Ammon's horn (tissue), 1 donor: ENCODE measurements at places on chromosomes 11 and 22.
A peak's percentile ranks its signal among the peaks of the same experiment; 100 is the strongest.

DNA sequence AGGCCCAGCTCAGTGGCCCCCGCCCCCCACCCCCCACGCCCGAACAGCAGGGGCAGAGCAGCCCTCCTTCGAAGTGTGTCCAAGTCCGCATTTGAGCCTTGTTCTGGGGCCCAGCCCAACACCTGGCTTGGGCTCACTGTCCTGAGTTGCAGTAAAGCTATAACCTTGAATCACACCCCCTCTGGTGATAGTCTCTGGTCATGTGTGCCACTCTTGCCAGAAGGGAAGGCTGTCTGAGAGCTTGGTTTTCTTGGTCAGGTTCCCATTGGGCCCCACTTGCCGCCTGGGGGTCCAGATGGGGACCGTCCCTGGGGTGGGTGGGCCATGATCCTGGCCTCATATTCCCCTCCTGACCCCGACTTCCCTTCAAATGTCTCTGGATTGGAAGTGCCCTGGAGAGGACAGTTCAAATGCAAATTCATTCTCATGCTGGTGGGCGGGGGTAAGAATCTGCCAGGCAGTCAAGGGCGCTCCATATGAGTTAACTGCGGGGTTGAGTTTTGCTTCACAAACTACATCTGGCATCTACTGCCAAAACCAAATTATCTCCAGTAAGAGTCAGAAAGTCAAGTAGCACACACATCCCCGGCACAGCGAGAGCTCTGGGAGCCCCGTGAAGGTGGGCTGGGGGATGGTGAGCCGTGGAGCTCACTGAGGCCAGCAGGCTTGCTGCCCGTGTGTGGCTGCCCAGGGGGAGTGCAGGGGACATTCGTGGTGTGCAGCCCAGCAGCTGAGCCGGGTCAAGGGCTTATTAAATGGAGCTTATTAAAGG, 35.7 kb downstream of the B3GAT1 start:
- DNase-seq: no peak

- peak; percentile 11 for DNase-seq
Observed at GRCh38 chr11:34891611-34892010, 24.6 kb downstream of the APIP start.

DNA sequence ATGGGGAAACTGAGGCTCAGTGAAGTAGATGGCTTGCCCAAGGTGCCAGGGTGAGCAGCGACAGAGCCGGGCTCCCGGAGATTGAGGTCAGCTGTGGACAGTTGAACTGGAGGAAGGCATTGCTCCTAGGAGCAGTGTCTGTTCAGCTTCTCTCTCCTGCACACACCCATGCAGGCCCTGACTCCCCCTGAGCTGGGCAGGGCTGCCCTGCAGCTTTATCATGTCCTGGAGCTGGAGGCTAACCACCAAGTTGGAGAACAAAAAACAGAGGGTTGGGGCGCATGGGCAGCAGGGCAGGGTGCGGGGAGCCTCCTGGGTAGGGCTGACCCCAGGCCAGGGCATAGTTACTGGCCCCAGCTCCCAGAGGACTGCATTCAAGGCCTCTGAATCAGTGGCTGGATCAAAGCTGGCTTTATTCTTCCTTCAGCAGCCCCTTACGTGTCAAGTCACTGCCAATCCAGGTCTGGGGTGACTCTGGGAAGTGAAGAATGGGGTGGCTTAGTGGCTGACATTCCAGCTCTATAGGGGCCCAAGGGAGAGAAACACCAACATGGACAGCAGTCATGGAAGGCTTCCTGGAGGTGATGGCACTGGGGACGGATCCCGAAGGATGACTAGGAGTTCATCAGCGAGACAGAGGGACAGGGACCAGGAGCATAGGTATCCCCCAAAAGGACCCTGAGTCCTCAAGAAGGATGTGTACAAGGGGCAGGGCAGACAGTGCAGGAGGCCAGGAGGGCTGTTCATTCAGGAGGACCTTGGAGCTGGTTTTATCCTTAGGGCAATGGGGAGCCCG, 83.8 kb downstream of the CACNA1I start:
- no peak for DNase-seq

DNA sequence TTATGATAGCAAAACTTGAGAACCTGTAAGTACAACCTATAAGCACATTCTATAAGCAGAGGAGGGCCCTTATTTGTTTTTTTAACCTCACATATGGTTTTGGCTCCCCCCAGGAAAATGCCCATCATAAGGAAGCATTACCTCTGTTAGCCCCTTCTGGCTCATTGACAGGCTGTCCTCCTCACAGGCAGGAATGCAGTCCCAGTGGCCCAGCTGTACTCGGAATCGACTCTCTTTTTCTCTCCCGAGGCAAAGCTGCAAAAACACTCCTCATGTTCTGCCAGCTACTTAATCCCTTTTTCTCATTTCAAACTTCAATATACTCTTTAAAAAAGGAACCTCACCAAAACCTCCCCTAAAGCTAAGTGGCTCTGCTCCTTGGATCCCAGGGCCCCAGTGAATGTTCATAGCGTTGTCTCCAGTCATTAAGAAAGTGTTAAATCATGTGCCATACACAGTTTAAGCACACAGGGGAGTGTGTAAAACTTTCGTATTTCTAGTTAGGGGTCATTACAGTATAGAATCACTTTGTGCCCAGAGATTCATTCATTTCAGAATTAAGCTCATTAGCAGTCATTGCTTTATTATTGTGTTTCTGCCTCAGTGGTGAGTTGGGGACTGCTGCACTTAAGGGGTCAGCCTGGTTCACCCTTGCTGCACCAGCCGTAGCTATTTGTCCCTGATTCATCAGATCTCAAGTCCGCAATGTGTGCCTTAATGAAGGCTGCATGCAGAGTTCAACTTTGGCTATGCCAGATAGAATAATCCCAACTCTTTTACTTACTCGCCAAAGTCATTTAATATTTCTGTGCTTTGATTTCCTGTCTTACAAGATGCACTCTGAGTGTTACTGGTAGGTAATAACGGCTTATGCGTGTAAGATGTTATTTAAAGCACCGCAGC, 57.6 kb downstream of the JRKL start:
- no peak for DNase-seq

- DNase-seq: peak; percentile 15
Observed at GRCh38 chr11:120894202-120894985, 129.5 kb upstream of the TBCEL start.

DNA sequence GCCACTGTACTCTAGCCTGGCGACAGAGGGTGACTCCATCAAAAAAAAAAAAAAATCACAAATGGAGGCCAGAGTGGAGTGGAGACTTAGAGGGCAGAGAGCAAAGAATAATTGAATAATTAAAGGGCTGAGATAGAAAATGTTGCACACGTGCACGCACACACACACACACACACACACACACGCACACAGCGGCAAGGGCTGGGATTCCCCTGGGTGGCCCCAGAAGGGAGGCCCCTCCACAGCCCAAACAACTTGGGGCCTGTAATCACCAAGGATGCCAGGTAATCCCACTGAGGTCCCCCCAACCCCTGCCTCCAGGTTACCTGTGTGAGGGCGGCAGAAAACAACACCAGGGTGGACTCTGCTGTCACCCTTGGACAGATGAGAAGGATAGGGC, 12.0 kb upstream of the DGKZ start:
- no peak for DNase-seq

DNA sequence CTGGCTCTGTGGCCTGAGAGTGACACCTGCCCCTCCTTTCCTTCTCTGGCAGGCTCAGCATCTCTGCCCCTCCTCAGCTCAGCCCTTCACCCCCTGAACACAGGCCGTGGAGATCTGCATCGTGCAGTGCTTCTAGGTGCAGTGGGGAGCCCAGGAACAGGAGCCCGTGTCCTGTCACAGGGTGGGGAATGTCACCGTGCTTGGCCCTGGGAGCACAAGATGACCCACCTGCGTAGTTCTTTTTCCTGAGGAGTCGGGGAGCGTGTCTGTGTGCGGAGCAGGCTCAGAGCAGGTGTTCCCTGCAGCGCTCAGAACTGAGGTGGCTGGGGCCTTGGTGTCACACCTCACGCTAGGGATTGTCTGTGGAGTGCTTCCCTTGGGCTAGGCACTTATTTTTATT, 10.6 kb downstream of the TBC1D22A start:
- DNase-seq: no peak

DNA sequence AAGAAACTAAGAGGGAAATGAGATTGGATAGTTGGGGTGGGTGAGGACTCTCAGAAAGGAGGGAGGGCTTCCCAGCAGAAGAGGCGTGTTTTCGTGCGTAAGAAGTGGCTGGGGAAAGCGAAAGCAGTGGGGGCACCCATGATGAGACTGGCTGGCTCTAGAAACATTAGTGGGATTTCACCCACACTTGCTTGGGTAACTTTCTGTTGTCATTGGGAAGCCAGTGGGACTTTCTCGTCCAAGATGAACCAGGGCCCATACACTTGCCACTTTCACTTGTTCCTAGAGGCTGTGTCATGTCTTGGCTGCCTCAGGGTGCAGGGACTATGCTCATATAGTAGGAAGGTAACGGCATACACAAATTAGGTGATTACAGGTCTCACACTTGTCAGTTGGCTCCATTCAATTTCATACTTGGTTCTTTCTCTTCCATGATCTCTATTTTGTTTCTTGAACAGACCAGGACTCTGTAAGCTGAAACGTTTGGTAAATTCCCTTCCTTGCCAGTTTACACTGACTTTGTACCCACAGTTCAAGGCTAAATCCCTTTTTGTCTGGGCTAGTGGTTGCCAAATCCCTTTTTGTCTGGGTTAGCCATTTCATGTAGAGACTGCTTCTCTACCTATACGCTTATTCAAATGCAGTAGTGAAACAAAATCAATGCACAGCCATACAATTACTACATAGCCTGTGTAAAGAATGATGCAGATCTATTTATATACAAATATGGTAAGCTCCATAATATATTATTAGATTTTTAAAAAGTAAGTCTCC, 42.0 kb upstream of the CXCR5 start:
- no peak for DNase-seq

GRCh38 chr22:47219789-47220188, 457.3 kb downstream of the TBC1D22A start:
- DNase-seq: no peak

GRCh38 chr22:32949391-32950173, 108.6 kb downstream of the SYN3 start:
- DNase-seq: no peak

GRCh38 chr22:44164031-44164430, 16.7 kb upstream of the PARVG start:
- no peak for DNase-seq

GRCh38 chr11:110488446-110488845, 58.7 kb downstream of the FDX1 start:
- DNase-seq: no peak

DNA sequence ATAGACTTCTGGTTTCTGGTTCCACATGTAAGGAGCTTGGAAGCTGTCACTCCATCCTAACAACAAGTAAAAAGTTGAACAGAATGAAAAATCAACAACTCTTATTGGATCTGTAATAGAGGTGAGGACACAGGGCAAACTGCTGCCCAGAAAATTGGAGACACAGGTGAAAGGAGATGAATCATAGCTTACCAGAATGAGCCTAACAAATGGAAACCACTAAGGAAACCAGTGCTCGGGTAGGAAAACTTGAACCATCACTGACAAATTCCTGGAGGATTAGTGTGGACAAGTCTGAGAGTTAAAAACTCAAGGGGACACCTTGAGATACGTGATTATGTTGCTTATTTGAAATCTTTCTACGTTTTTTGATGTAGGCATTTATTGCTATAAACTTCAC, 52.1 kb downstream of the GDPD4 start:
- DNase-seq: no peak

DNA sequence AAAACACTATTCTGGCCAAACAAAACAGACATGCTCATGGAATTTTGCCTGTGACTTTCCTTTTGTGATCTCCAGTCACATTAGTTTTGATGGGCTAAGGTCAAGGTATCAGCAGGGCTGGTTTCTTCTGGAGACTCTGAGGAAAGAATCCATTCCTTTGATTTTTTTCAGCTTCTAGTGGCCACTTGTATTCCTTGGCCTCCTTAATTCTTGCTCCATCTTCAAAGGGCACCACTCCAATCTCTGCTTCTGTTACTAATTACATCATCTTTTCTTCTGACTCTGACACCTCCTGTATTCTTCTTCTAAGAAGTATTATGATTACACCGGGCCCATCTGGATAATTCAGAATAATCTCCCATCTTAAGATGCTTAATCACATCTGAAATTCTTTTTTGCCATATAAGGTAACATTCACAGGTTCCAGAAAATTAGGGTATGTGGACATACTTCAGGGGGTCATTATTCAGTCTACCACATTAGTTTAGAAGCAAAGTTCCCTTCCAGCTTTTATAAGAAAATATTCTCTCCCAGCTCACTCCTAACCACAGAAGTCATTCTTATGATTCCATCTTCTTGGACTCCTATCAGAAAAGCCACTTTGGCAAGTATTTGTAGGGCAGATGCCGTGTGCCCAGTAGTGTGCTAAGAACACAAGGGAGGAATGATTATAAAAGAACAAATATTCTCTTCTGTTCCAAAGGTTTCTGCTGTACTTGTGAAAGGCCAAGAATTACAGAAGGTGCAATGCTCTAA, 56.4 kb upstream of the FSHB start:
- DNase-seq: no peak

GRCh38 chr11:8229299-8230177, 34.1 kb downstream of the LMO1 start:
- no peak for DNase-seq

DNA sequence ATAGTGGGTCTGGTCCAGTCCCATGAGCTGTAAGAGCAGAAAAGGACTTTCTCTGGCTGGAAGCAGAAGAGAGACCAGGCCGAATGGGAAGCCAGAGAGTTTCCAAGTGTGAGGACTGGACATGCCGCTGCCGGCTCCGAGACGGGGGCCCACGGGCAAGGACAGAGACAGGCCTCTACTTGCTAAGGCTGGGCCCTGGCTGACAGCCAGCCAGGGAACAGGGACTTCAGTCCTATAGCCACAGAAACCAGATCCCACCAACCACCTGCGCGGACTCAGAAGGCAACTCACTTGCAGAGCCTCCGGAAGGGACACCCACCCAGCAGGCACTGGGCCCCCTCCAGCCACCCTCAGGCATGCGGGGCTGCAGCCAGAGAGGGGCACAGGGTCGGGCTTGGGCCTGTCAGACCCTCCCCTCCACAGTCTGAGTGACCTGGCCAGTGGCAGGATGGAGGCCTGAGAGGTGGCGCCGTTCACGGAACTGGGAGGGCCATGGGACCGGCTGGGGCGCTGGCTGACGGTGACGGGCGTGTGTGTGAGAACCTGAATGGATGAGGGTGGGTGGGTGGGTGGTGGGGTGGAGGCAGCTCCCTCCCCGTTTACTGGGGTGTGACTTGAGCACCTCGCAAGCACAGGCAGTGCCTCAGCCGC, 47.8 kb upstream of the A4GALT start:
- DNase-seq: no peak

- no peak for DNase-seq
Observed at GRCh38 chr11:82539669-82540068, 194.0 kb downstream of the FAM181B start.

GRCh38 chr22:17192186-17192585, 27.0 kb downstream of the ADA2 start:
- DNase-seq: no peak
